ENCODE measurements at places on chromosomes 3 and 15.
A peak's percentile ranks its signal among the peaks of the same experiment; 100 is the strongest.

DNA sequence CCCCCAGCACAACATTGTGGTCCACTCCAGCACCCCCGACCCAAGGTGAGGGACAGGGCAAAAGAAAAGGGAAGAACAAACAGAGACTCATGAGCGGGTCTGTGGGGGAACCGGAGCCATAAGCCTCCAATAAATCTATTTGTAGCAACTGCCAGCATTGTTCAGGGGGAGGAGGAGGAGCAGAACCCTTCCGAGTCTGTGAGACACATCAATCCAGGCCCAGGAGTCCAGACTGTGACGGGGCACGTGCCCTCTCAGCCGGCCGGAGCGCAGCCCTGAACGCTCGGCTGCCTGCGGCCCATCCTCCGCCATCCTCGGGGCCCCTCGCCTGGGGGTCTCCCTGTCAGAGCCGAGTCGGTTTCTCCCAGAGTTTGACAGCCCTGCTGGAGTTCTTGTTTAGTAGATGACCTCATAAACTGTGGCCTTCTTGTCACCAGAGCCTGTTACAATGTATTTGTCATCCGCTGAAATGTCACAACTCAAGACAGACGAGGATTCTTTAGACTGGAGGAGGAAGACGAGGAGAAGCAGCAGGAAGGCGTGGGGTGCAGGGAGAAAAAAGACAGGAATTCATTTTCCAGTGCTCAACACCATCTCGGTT is 47.9 kb downstream of the TLE3 start:
- no peak for DNase-seq

DNA sequence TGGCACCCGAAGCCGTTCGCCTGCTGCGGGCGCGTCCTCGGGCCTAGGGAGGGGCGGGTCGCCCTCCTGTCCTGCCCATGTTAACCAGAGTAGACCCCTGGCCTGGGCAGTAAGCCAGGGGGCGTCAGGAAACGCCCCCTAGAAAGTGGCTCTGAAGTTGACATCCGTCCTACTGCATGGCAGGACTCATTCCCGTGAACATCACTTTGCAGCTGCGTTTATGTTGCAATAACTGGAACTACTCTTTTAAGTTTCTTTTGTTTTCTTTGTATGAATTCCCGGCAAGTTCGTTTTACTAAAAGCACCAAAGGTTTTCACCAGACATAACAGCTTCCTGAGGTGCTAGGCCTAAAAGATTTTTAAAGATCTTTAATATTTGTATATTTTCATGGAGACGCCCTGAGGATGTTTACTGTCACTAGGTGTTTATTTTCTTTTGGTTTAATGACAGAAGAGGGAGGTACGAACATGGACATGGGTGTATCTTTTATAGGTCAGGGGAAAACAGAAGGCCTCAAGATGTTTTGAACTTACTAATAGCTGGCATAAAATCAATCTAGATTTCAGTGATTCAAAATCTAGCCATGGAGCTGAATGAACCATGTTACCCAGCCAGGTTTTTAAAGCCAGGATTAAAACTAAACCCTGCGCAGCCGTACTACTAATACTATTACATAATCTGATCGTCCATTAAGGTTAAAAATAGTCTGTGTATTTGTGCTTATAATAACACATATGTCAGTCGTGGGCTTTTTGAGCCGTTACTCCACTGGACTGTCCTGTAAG is 1.0 kb downstream of the C15orf61 start:
- DNase-seq: peak; percentile 72

GRCh38 chr15:78702609-78703333 is 61.8 kb upstream of the CHRNB4 start:
- no peak for DNase-seq

GRCh38 chr15:51191766-51192165 is 97.1 kb upstream of the TNFAIP8L3 start:
- DNase-seq: no peak

DNA sequence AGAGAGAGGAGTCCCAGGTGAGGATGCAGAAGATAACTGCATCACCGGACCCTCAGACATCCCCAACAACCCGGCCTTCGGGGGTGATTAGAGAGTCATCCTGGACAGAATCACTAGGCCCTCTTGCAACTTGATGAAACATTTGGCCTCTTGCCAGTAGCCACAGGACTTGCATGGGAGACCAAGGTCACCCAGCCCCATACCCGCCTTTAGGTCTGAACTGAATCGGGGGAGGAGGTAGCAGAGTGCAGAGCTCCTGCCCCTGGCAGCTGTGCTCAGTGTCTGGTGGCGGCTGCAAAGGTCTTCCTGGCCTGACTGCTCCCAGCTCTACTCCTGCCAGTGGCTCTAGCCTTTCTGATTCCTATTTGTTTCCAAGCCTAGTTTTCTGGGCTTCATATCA is 12.4 kb downstream of the PIF1 start:
- no peak for DNase-seq

Measured in adipocyte (in vitro differentiated cells).